Body of pancreas (tissue), 4 donors: ENCODE measurements at places on chromosomes 13 and 19.

GRCh38 chr13:20940083-20940482 lies 37.5 kb upstream of the XPO4 start:
- DNase-seq: no peak

GRCh38 chr19:23394511-23394910 lies 760 bp downstream of the ZNF91 start:
- DNase-seq: peak; percentile 33

DNA sequence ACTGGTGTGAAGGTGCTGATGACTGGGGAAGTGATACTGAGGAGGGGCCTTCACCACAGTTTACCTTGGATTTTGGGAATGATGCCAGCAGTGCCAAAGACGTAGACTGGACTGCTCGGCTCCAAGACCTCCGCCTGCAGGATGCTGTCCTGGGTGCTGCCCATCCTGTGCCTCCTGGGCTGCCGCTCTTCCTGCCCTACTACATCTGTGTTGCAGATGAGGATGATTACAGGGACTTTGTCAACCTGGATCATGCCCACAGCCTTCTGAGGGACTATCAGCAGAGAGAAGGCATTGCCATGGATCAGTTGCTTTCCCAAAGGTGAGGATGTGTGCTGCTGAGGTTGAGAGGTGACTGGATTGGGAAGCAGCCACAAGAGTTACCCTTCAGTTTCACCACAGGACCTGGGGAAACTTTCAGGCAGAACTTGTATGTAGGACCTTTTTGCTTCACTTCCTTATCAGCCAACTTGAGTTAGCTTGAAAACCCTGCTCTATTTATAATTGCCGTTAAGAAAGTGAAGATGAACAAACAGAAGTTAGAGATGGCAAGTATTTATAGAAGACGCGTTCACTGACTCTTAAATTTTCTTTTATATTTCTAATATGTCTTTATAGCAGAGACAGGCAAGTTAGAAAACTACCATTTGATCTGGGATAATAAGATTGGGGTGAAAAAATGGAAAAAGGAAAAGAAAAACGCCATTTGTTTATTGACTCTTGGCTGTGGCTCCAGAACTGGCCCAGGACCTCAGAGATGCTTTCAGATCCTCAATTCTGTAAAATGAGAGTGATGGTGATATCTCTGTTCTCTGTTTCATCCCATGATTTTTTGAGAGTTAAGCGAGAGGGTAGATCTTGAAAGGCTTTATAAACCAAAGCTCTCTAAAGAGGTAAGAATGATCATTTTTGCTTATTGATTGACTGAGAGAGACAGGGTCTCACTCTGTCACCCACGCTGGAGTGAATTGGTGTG lies 5.3 kb downstream of the PDCD2L start:
- no peak for DNase-seq

GRCh38 chr19:6219586-6220290 lies 60.0 kb downstream of the MLLT1 start:
- no peak for DNase-seq

DNA sequence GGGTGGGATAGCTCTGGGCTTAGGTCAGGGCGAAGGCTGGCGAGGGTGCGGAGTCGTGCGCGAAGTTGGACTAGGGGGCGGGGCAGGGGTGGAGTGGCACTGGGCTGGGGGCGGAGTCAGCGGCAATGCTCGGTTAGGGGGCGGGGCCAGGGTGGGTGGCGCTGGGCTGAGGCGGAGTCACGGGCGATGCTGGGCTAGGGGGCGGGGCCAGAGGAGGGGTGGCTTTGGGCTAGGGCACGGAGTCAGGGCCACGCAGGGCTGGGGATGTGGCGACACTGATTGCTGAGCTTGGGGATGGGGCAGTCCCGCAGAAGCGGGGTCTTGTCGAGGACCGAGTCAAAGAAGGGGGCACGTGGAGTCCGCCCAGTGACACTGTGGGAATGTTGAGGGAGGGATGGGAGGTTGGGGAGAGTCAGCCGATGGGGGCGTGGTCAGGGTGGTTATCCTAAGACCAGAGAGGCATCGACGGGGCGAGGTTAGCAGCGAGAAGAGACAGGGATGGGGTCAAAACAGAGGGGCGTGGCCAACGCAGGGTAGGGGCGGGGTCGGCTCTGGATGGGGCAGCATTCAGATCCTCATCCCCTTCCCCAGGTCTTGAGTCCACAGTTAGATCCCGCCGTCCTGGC lies 8.7 kb downstream of the HOMER3 start:
- DNase-seq: peak; percentile 54

- no peak for DNase-seq
Observed at GRCh38 chr13:44930963-44931623, 58.2 kb downstream of the NUFIP1 start.

- DNase-seq: no peak
Observed at GRCh38 chr13:77300176-77301037, 26.5 kb downstream of the MYCBP2 start.

GRCh38 chr19:20964798-20965197 lies 41.7 kb downstream of the ZNF85 start:
- DNase-seq: peak; percentile 22

GRCh38 chr19:54393381-54393780 lies 21.9 kb upstream of the TTYH1 start:
- no peak for DNase-seq

DNA sequence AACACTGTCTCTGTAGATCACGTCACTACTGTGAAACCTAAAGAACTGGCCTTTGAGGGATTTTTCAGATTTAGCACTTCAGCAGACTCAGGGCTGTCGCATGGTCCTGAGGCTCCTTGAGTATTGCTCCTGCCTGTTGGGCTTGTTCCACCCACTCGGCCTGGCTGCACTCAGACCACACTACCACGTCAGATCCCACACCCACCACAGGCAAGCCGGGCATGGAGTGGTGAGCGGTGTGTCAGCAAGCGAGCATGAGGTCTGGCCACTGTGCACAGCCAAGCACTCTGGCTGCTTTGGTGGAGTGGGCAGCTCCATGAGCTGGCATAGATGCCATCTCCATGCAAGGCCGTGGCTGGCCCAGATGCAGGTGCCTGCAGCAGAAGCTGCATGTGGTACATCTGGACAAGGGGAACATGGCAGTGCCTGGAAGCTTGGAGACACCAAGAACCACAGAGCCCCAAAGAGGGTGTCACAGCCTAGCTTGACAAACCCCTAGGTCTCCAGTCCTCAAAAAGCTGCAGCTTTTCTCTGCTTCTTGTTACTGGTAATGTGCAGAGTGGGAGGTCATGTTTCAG lies 9.4 kb upstream of the IGFL1 start:
- no peak for DNase-seq

DNA sequence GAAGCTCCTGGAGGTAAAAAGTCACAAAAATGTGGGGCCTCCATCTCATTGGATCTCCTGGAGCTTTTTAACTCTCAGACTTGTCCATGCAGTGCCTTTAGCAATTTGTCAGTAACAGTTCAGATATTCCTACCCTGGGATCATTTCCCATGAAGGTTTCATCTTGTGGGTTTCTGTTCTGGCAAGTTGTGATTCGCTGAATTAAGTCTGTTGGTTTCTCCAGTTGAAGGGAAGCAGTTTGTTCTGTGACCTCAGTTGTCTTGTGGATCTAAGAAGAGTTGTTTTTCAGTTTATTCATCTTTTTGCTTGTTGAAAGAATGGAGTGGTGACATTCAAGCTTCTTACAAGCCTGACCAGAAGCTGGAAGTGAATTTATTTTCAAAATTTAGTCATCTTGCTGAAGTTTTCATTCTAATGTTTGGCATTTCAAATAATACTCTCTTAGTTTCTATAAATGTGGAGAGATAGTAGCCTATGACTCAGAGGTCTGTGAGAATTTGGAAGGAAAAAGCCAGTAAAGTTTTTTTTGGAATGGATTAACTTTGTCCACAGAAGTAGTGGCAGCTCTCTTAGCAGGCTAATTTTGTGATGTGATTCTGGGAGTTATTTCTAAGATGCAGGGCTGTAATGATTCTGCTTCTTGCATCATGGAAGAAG lies 120.1 kb upstream of the CSNK1A1L start:
- DNase-seq: no peak

DNA sequence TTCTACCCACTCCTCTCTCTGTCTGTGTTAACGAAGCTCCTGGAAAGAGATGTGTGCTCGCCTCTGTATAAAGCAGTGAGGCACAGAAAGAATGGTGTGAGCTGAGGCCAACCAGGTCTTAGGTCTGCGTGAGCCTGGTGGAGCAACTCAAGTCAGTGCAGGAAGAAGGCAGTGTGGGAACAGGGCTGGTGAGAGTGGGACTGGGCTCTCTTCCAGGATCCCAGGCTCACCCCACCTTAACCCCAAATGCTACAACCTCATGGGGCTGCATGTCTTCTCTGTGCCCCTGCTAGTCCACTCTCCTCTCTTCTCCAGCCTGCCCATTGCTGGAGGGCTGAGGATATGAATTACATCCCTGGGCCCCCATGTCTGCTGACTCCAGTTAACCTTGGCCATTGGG lies 127.4 kb downstream of the DCT start:
- DNase-seq: no peak

GRCh38 chr19:14536926-14537692 lies 7.7 kb downstream of the TECR start:
- peak; percentile 85 for DNase-seq

- no peak for DNase-seq
Observed at GRCh38 chr19:15701757-15702533, 25.9 kb upstream of the OR10H2 start.

DNA sequence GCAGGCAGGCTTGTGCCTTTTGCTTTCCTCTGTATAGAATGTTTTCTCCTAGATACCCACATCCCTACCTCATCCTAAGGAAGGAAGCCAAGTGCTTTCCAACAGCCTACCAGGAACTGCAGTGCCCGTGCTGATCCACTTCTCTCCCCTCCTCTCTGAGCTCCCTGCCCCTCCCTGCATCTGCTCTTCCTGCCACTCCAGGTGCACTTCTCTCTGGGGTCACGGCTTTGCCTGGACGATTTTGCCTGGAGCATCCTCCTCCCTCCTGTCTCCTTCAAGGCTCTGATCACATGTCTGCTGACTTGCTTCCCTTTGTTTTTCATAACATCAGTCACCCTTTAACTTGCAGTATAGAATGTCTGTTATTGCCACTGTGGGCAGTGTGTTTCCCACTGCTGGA lies 34.7 kb upstream of the IRS2 start:
- no peak for DNase-seq

DNA sequence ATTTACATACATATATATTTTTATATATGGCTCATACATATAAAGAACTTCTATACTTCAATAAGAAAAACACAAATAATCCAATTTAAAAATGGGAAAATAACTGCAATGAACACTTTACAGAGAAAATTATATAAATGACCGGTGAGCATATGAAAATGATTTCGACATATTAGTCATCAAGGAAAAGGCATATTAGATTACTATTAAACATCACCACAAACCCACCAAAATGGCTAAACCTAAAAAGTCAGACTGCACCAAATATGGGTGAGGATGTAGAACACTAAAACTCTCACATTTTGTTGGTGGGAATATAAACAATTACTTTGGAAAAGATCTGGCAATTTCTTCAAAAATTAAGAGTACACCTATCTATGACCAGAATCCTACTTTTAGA lies 316.2 kb downstream of the ENOX1 start:
- no peak for DNase-seq

DNA sequence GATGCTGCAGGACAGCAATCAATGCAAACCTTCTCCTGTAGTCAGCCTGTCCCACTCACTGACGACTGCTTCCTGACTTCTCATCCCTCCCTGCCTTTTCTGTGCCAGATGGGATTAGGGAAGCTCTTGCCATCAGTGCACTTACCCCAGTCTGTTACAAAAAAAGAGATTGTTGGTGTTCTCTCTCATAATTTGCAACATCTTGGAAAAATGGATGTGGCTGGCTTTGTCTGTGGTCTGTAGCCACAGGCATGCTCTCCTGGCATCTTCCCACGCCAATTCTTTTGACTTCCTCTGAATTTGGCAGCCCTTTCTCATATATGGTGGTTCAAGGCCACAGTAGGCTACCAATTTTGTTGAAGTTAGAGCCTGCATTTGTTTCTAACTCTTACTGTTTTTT lies 11.6 kb upstream of the HTR2A start:
- no peak for DNase-seq

- no peak for DNase-seq
Observed at GRCh38 chr19:29819986-29820385, 8.2 kb downstream of the CCNE1 start.

- DNase-seq: no peak
Observed at GRCh38 chr19:54452626-54453025, 3.6 kb downstream of the LENG8 start.

GRCh38 chr13:89783221-89783755 lies 1564.2 kb upstream of the MIR17HG start:
- no peak for DNase-seq

DNA sequence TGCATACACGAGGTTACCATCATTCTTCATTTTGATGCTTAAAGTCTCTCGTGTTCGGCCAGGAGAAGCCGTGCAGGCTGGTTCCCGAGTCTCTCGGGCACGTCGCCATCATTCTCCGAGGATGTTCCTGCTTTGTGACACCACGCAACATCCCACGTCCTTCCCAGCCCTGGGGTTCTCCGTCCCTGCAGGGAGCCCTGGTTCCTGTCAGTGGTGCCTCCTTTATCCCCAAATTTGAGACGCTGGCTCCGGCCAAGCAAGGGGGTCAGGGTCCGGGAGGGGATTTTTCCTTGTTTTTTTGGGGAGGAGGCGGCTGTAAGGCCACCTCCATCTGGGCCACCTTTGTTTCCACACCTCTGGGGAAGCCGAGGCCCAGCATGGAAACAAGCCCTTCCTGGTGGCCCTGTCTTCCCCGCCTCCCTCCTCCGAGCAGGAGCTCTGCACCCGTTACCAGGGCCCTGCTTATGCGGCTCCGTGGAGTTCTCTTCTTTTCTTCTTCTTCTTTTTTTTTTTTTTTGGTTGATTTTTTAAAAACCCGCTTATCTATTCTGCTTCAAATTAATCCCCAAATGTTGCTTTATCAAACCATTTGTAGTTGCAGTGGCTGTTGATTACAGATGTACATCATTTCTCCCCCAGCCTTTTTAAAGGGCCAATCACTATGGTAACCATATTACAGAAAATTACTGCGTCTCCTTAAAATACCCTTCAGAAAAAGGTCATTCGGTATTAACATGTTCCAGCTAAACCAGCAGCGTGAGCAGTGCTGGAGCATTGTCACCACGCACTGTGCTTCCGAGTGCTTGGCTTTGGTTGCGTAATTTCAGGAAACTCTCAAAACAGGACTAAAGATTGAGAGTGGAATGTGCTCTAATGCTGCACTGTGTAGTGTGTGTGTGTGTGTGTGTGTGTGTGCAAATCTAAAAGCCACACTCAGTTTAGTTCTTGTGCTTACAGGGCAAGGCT lies 50.4 kb downstream of the TEX29 start:
- no peak for DNase-seq

- DNase-seq: no peak
Observed at GRCh38 chr13:106815545-106815944, 247.6 kb upstream of the ARGLU1 start.

DNA sequence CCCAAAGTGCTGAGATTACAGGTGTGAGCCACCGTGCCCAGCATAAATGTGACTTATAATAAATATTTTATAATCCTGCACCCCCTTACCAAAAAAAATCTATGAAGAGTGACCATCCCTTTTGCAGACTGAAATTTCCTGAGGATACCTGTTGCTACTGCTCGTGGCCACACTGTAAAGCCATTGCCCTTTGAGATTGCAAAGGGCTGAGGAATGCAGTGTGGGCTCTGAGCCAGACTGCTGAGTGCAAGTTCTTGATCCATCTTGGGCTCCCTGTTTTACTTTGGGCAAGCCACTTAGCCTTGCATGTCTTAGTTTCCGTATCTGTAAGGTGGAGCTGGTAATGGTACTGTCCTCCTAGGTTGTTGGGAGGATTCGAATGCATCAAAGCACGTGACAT lies 23.4 kb downstream of the SIPA1L3 start:
- peak; percentile 41 for DNase-seq

- no peak for DNase-seq
Observed at GRCh38 chr13:46288570-46289259, 77.0 kb downstream of the LRRC63 start.

- DNase-seq: no peak
Observed at GRCh38 chr19:6772028-6772865, at the start of gene VAV1. TSS of gene VAV1 (plus strand) at chr19:6772708. CDS start at chr19:6772808, 100 bp downstream.
